Amygdala (tissue), 56 donors: ENCODE measurements at places on chromosomes 2 and 18.
A peak's percentile ranks its signal among the peaks of the same experiment; 100 is the strongest.

GRCh38 chr18:68779169-68779568 lies 18.7 kb upstream of the CCDC102B start:
- DNase-seq, result no peak

GRCh38 chr2:239778042-239778851 lies 246.9 kb downstream of the NDUFA10 start:
- no peak for DNase-seq

- no peak for DNase-seq
Observed at GRCh38 chr2:45014016-45014702, 4.9 kb upstream of the SIX2 start.

GRCh38 chr18:59202258-59202820 lies 17.6 kb upstream of the GRP start:
- no peak for DNase-seq

GRCh38 chr2:203637471-203638167 lies 68.8 kb upstream of the CD28 start:
- DNase-seq, result no peak

GRCh38 chr2:84498150-84498799 lies 18.0 kb upstream of the DNAH6 start:
- DNase-seq, result no peak

- no peak for DNase-seq
Observed at GRCh38 chr2:44237221-44237620, 38.1 kb upstream of the SLC3A1 start.

DNA sequence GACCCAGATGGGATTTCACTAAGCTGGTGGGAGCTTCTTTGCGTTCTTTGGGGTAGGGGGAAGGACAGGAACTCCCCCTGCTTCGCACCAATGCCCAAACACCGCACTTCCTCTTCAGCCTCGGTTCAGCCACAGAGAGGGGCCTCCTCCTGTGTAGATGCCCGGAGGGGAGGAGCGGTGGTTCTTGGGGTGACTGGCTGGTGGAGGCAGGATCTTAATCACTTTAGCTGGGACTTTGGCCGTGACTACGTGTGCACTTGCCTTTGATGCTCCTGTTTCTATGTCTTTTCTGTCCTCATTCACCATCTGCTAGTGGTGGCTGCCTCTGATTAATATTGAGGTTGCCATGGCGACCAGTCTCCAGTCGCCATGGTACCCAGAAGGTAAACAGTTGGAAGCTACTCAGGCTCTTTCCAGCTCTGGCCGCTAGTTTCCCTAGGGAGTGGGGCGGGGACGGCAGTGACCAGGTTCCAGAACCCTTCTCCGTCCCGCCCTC lies 1.9 kb downstream of the CNGA3 start:
- DNase-seq, result peak; percentile 8

- no peak for DNase-seq
Observed at GRCh38 chr2:238945433-238946150, 97.7 kb downstream of the TWIST2 start.

GRCh38 chr2:110170102-110170501 lies 34.7 kb downstream of the NPHP1 start:
- no peak for DNase-seq

DNA sequence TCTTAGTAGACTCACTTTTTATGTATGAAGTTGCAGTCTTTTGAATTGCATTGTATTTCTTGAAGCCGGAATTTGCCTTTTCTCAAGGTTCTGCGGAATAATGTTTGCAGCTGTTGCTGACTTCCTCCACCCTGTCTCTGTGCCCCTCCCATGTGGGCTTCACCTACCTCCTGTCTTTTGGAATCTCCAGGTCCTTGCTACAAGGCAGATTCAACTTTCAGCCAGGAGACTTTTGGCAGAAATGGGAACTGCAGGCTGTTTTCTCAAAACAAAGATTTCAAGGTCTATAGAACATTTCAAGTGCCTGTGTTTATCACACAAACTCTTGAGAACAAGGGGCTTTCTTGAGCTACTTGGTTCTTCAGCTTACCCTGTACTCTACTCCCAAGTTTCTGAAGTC lies 25.6 kb downstream of the ZNF236 start:
- no peak for DNase-seq

DNA sequence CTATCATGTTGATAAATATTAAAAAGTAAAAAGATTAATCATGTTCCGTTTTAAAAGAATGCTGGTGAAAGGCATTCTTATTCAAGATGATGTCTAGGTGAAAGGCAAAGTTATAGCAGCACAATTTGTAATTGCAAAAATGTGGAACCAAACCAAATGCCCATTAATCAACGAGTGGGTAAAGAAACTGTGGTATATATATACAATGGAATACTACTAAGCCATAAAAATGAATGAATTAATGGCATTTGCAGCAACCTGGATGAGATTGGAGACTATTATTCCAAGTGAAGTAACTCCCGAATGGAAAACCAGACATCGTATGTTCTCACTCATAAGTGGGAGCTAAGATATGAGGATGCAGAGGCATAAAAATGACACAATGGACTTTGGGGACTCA lies 286.4 kb downstream of the ARHGAP15 start:
- DNase-seq, result no peak

GRCh38 chr2:168315331-168316072 lies 68.1 kb upstream of the STK39 start:
- DNase-seq, result no peak
